Naive thymus-derived CD8-positive, alpha-beta T cell (primary cell): ENCODE measurements at places on chromosomes 11 and 22.

DNA sequence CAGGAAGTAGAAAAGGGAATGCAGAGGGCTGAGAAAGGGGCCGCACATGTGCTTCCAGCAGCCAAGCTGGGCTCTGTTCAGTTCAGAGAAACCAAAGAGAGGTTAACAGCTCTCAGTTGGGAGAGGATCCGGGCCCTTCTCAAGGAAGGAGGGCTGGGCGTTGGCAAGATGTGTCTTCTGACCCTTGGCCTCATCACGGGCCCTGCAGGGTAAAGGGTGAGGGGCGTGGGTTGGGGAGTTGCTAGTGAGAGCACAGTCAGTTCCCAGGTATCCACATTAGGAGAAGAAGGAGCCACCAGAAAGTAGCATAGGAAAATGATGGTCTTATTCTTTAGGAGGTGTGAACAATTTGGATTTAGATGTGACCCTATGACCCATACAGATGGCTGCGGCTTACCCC, 73.0 kb downstream of the OSBP2 start:
- DNase-seq = no peak

DNA sequence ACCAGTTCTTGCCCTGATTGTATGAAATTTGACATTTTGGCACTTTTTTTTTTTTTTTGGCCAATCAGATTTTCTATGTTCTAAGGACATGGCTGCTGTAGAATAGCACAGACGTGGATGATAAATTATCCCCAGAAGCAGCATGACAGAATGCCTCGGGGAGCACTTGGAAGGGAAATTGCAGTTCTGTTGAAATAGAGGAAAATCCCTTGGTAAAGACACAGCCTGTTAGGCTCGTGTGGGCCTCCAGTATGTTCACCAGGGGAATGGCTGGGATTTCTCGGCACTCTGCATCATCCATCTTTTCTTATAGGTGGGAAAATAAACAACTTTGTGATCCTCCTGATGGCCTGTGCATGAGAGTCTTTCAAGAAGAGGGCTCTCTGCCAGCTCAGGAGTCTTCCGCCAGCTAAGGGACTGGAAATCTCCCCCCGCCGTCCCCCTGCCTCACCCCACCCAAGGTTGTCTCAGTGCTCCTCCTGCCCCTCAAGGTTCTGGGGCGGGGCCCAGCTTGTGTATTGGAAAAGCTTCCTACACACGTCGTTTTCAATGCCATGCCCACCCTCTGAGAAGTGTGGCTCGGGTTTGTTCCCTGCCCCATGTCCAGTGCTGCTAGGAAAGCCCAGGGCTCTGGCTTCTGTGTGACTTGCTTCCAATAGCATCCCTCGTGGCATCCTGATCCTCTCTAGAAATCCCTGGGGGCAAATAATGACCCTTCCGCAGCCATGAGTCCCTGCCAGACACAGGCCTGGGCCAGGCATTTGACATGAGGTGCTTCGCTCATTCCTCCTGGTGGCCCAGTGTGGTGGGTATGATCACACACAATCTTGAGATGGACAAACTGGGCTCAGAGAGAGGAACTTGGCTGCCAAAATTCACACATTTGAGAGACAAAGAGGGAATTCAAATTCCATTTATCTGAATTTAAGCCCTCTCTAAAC, 70.6 kb upstream of the ATXN10 start:
- DNase-seq = no peak

- no peak for DNase-seq
These were observed 39.1 kb downstream of the EXT2 start for GRCh38 chr11:44134625-44135024.

GRCh38 chr11:44493383-44493782, 72.1 kb upstream of the CD82 start:
- DNase-seq = no peak

DNA sequence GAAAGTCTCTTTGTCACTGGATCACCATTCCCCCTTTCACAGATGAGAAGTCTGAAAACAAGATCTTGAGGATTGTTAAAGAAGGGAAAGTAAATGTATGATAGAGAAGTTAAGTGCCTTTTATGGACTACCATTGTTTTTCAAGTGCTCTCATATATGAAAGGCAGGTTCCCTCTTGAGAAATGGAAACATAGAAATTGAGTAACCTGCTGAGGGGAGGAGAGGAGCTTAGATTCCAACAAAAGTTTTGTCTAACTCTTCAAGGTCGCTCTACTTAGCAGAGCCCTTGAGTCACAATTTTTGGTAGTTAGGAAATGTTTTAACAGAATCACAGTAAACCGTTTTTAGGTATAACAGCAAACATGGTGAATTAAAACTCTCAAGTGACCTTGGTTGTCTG, 80.1 kb downstream of the SVIP start:
- DNase-seq = no peak

- DNase-seq = no peak
These were observed 183.5 kb upstream of the SNX19 start for GRCh38 chr11:131099746-131100145.

DNA sequence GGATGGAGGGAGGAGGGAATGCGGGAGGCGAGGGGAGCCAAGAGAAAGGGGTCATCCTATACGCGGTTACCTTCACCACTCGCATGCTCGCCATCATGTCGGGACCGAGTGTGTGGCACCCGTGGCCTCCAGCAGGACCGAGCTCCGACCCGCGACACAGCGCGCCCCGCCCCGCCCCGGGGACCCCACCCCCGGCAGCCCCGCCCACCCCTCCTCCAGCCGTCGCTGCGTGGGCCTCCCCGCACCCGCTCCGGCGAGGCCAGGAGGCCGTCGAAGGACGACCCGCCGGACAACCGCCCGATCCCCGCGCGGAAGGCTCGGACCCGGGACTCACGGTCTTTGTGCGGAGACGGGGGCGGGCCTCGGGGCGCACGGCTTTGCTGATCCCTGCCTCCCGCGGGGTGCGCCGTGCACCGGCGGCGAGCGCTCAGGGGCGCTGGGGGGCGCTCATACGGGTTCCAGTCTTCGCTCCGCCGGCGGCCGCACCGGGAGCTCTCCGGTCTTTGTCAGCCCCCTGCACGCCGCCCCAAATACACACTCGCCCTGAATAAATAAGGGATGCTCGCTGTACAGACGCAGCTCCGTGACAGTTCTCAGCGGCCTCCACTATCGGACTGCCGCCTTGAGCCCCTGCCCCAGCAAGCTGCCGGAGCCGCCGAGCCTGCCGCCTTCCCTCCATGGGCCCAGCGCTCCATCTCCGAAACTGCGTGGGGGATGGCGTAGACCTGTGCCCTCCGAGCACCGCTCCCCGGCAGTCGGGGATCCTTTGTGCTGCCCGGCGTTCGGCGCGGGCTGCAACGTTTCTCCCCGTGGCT, at the start of gene UBE2L6:
Gene UBE2L6 (minus strand): TSS at position 158 of the 815 bp plus-strand sequence. CDS start 61 bp downstream, at position 97.
- peak; percentile 78 for DNase-seq

DNA sequence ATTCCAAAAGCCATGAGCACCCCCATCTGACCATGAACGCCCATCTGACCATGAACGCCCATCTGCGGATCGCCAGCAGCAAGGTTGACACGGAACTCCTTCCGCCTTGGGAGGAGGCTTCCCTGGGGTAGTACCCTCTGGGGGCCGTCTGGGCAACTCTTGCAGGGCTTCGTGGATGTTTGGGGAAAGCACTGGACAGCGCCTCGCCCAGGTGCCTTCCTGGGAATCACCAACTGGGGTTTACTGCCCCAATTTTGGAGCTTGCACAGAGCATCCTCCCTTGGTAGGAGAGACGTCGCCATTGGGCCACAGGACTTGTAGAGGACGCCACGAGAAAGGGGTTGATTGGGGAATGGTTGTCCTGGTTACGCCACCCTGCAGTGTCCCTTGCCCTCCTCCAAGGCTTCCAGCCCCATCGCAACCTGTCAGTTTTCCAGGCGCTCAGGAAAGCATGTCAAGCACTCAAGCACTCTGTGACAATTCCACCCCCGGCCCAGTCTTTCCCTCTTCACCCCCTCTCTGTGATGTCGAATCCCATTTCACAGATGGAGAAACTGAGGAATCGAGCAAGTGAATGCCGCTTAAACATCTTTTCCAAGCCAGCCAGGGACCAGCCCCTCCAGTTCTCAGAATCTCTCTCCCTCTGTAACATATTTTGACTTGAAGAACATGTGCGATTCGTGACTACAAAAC, 914 bp upstream of the PRDM11 start:
- no peak for DNase-seq
